ENCODE measurements at places on chromosomes 2 and 18. TPM values are rescaled to one million over a fixed set of nuclear protein-coding genes. Genes with fewer than 3 reads are reported as not detected.

Gene ALKAL2
- 136 TPM for polyA plus RNA-seq

Gene GLB1L
- 18.1 TPM for polyA plus RNA-seq

GRCh38 chr2:156918410-156918809 is 339.1 kb upstream of the GALNT5 start:
- DNase-seq, result no peak

DNA sequence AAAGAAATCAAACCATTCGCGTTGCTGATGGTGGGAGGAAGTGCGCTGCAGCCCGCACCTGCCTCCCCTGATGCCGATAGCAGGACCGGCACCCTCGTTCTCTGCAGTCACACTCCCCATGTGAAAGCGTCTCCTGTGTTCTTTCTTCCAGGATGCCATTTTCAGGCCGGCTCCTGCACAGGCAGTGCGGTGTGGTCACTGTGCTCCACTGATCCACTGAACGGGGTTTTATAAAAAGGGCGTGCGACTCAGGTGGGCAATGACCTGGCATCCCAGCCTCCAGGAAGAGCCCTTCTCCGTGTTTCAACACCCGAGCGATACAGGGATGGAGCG is 88.3 kb upstream of the SNTG2 start:
- DNase-seq, result no peak

- DNase-seq, result no peak
Observed at GRCh38 chr2:148643421-148643820, 1.1 kb upstream of the EPC2 start.

GRCh38 chr2:23327887-23328286 is 57.1 kb upstream of the KLHL29 start:
- no peak for DNase-seq

DNA sequence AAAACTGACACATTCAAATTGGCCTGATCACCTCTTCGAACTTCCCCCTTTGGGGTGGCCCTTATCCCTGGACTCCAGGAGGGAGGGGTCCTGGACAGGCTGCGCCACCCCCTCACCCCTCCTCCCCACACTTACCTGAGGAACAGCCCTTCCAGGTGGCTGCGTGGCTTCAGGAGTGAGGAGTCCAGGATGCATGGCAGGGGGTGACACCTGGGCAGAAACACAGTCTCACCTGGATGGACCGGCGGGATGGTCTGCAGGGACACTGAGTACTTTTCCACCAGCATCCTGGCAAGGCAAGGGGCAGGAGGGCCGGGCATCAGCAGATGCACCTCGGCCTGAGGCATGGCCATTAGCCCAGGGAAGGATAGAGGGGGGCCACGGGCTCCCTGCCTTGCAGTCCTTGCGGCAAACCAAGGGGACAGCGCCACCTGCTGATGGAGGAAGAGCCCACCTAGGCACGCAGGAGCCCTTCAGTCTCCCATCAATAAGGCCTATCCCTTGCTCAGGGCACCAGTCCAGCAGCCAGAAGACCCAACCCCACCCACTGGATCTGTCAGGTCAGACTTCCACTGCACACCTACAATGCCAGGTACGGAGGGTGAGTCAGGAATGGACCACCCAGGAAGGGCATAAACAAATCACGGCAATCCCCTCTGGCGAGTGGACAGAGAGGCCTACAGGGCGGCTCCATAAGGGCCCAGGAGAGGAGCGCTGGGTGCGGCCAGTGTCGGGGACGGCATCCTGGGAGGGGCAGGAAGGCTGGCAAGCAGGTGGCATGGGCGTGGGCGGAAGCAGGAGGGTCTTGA is 26.0 kb downstream of the FAM178B start:
- peak; percentile 85 for DNase-seq

GRCh38 chr2:57448816-57449215 is 597.8 kb upstream of the VRK2 start:
- no peak for DNase-seq

DNA sequence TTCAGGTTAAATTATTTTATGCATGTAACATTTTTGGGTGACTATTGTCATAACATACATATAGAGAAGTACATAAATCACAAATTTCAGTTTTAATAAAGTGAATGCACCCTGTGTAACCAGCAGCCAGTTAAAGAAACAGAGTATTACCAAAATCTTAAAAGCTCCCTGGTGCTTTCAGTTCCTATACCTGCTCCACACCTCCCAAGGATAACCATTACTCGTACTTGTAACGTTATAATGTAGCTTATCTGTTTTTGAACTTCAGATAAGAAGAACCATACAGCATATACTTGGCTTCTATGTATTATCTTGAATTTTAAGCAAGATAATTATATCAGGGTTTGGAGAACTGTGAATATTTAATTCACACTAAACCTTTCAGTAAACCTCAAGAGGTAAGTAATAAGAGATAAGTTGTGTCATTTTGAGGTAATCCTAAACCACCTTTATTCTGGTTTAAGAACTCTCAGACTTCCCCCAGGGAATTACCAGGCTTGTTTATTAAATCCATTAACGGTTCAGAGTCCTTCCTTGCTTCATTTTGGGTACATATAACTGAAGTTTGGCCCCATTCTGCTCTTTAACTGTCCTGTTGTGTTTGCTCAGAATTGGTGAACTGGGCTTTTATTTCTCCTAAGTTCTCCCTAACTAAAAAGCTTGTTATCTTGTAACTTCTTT is 58.6 kb downstream of the LCLAT1 start:
- DNase-seq, result no peak

All from adrenal gland (tissue), 19 donors.